ENCODE measurements at places on chromosomes 1 and 21.

GRCh38 chr1:228782662-228783417 lies 47.6 kb downstream of the RHOU start:
- no peak for DNase-seq

DNA sequence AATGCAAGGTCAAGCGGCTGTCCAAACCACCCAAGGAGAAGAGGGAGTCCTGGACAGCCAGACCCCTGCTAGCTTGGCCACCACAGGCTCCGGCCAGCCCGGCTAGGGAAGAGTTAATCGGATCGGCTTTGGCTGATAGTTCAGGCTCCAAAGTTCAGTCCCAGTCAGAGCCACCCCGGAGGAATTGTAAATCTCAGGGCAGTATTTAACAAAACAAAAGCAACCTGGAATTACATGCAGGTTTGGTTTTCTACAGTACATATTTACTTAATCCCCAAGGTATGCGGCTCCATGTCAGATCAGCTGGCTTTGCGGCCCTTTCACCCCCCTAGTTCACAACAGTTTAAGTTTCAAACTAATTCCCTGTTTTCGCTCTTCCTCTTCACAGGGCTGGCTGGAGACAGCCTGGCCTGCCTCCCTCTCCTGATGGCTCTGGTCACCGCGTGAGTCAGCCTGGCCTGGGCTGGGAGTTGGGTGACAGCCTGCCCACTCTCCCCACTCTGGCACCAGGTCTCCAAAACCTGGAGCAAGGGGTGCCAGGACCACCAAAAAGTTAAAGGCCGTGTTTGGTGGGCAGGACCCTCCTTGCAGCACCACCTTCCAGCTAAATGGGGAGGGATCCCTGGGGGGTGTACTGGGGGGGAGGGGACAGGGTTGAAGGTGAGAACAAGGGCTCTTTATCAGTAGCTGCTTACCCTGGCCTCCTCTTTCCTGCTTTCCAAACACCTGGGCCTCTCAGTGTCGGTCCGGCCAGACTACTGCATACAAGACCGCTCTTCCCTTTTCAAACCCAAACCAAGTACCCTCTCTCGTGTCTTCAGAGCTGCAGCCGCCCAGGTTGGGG lies 1.9 kb downstream of the DHRS3 start:
- no peak for DNase-seq

- DNase-seq = no peak
Measured at GRCh38 chr1:244271691-244272308, 179.9 kb downstream of the ADSS2 start.

GRCh38 chr1:85836736-85837135 lies 128.5 kb upstream of the ZNHIT6 start:
- DNase-seq = no peak

DNA sequence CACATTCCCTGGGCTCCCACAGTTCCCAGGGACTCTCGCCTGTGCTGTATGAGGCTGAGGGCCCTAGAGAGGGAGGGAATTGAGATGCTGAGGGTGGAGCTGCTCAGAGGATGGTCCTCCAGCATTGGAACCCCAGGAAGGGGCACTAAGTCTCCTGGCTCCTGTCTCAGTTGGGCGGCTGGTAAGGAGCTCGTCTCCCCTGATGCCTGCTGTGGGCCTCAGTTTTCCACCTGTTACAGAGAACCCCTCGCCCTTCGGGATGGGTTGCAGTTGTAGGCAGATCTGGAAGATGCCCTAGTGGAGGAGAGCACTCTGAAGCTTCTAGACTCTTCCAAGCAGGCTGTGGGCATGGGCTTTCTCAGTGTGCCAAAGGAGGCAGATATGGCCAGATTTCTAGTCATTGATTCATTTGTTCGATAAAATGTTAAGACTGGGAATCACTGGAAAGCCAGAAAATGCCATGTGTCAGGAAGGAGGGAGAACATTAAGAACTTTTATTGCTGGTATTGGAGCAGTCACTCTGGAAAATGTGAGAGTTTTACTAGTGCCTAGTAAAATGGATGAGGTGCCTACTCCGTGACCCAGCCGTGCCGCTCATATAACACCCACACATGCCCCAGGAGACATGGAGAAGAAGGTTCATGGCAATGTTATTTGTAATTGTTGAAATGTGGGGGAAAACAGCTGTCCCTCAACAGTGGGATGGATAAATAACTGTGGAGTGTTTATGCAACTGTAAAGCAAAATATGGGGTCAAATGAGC lies 828 bp upstream of the MYBPH start:
- DNase-seq = no peak

DNA sequence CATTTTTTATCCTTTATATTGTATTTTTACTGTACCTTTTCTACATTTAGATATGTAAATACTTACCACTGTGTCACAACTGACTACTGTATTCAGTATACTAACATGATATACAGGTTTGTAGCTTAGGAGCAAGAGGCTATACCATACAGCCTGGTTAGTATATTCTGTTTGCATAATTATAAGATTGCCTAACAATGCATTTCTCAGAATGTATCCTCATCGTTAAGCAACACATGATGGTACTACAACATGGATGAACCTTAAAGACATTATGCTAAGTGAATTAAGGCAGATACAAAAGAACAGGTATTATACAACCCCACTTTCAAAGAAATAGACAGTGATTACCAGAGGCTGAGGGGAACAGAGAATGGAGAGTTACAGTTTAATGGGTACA lies 62.7 kb downstream of the RUSC1 start:
- no peak for DNase-seq

- DNase-seq = no peak
Measured at GRCh38 chr21:30880914-30881313, 466 bp downstream of the KRTAP11-1 start.

- no peak for DNase-seq
Measured at GRCh38 chr1:28890435-28890834, 23.9 kb upstream of the EPB41 start.
